Anterior cingulate cortex (tissue), 58 donors: ENCODE measurements at places on chromosomes 3 and 15.

GRCh38 chr3:173676094-173676493 lies 278.6 kb downstream of the NLGN1 start:
- DNase-seq, result no peak

GRCh38 chr3:39226106-39226741 lies 33.8 kb upstream of the XIRP1 start:
- no peak for DNase-seq

GRCh38 chr3:56357266-56357665 lies 111.0 kb downstream of the ERC2 start:
- DNase-seq, result no peak

- DNase-seq, result no peak
These were observed 90.0 kb upstream of the ICE2 start for GRCh38 chr15:60568914-60569391.

DNA sequence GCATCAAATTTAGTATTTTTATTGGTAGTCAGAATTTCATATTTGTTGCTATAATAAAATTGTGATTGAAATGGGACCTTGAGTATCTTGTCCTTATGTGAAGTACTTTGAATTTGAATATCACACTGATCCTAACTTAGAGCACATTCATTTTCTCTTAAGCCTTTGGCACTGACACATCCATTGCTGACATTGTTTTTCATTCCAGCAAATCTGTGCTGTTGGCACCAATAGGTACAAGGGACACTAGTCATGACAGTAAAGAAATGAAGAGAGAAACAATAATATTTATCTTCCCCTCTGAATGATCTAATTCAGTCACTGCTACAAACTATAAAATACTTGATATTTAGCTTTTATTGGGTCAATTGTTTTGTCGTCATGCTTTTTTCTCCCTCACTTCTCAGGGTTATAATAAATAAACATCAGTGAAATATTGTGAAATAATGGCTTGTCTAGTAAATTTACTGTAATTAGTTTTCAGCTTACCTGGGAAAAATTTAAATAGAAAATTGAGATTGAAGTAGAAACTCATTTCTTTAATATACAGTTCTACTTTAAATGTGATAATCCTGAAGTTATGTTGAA lies 166.8 kb upstream of the MLF1 start:
- no peak for DNase-seq

DNA sequence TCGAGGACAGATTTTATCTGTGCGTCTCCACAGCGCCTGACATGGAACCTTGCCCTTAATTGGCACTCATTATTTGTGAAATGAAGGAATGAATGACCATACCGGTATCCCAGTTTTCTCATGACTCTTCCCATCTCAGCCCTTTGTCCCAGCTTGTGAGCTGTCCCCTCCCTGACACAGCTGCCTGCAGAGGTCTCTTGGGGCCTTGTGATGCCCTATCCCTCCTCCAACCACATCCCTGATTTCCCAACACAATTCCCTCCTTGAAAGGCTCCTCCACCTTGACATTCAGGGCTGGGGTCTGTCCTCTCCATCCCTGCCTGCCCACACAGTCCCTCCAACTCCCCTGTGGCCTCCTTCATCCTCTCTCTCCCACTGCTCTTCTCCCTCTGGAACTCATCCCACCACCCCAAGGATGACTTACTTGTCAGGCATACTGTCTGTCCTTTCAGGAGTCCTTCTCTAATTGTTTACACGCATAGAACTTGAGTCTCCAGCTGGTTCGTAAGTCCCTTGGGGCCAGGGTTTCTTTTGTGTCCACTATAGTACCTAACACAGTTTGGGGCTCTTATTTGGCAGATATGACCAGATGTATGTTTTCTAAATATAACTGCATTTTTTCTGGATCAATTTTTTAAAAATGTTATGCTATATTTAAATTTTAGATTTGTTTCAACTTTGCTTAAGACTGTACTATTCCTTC lies 35.6 kb upstream of the FILIP1L start:
- DNase-seq, result no peak

DNA sequence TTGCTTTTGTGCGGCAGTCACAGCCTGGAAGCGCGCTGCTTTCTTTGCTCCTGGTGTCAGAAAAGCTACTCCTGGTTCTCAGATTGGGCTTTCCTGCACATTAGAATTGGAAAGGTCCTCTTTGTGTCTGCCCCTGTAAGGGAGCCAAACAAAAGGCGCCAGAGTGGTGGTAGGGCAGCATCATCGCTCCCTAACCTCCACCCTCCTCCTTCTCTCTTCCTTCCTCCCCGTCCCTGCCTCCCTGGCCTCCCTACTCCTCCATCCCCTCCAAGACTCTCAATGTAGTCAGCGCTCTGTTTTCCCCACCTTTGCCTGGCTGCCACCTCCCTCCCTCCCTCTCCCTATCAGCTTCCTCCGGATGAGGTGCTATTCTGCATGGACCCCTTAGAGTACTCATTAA lies 65.3 kb downstream of the SH3GL3 start:
- no peak for DNase-seq

DNA sequence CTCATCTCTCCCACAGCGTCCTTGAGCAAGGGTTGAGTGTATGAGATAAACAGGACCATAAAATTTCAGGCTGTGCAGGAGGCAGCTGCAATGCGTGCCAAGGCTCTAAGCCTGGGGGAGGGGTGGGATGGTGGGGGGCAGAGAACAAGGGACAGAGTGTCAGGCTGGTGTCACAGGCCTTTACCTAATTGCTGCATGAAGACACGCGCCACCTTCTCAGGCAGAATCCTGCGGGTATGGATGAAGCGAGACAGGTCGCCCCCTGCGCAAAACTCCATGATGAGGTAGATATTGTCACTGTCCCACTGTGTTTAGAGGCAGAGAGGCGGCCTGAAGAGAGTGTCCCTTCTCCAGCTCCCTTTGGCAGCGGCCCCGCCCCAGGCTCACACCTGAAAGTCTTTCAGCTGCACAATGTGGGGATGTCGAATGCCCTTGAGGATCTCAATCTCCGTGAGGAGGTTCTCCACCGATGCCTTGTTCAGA lies 1.0 kb downstream of the ULK3 start:
- no peak for DNase-seq

- DNase-seq, result no peak
These were observed 39.7 kb downstream of the ARHGEF3 start for GRCh38 chr3:56761887-56762651.

DNA sequence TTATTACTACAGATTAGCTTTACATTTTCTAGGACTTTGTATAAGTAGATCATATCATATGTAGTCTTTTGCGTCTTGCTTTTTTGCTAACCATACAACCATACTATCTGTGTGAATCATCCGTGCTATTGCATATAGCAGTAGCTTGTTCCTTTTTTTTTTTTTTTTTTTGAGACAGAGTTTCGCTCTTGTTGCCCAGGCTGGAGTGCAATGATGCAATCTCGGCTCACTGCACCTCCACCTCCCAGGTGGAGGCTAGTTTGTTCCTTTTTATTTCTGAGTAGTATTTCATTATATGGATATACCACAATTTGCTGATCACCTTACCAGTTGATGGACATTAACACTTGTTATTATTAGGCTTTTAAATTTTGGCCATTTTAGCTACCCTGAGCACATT lies 54.5 kb upstream of the TBL1XR1 start:
- no peak for DNase-seq
